ENCODE measurements at places on chromosomes 4 and X.

DNA sequence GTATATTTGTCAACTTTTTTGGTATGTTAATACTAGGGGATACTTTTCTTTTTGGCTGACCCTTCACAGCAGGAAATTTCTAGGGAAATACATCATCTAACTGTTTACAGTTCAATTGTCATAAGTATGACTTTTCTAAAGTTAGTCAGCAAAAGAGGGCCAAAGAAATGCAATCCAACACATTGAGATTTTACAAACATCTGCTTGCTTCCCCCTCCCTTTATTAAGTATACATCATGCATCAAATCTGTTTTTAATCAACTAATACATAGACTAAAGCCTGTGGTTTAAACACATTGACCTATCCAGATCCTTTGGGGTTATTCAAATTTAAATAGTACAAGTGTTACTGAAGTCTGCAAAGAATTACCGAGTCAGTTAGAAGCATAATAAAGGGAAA, 93.9 kb downstream of the MID1 start:
- DNase-seq = no peak

- DNase-seq = no peak
These were observed 47.8 kb downstream of the MAP7D3 start for GRCh38 chrX:136203438-136203837.

- DNase-seq = peak; percentile 2
These were observed 79.2 kb downstream of the MTMR1 start for GRCh38 chrX:150772150-150772970.

DNA sequence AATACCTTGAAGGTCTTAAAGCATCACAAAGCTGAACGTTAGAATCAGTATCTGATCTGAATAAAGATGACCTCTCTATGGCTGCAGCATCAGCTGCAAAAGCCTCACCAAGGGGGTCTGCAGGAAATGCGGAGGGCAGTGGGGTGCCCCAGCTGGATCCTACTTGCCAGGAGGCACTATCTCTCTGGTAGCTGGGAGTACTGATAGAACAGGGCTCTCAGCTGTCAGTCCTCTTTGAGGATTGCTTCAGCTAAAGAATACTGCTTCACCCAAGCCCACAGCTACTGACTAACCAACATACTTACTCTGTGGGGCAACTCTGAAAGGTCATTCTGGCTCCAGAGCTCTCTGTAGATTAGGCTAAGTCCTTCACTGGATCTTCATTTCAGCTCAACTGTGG, 112.5 kb upstream of the ZFP42 start:
- DNase-seq = no peak

DNA sequence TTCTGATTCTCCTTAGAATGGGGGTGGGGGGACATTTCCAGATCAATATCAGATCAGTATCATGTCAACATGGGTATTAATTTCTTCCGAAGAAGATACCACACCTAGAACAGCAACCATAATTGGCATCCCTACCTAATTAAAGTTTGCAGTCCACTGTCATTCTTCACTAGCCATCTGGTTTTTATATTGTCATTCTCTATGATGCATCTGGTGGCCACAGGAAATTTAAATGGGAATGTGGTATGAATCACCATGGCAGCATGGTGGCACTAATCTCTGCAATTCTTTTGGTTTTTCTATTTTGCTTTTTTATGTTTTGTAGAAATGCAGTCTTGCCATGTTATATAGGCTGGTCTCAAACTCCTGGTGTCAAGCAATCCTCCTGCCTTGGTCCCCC, 16.6 kb upstream of the UBE2D3 start:
- DNase-seq = no peak

DNA sequence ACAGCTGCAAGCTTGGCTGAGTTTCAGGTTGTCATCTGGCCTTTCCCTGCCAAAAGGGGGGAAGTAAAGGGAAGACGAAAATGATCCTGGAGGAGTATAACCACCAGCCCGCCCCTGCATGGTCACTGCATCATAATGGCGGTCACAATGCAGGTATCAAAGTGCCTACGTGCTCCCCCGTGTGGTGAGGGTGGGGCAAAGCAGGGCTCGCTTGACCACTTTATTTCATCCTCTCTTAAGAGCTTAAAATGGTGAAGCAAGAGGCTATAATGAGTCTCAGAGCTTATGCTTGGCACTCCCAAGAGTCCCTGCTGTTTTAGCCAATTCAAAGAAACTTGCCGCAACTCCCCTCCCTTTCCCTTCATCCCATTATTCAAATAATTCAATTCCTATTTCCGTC, 105.6 kb downstream of the APOOL start:
- DNase-seq = no peak

DNA sequence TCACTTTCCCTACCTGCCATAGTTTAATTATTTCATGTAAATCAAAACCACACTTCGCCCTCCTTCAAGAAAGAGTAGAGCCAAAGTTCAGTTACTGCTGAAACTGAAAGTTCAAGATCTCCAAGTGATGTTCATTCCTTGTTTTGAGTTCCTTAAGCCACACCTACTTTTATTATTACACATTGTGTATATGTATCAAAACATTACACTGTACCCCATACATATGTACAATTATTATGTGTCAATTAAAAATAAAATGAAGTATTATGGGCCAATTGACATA, 892.3 kb upstream of the NDST4 start:
- no peak for DNase-seq

DNA sequence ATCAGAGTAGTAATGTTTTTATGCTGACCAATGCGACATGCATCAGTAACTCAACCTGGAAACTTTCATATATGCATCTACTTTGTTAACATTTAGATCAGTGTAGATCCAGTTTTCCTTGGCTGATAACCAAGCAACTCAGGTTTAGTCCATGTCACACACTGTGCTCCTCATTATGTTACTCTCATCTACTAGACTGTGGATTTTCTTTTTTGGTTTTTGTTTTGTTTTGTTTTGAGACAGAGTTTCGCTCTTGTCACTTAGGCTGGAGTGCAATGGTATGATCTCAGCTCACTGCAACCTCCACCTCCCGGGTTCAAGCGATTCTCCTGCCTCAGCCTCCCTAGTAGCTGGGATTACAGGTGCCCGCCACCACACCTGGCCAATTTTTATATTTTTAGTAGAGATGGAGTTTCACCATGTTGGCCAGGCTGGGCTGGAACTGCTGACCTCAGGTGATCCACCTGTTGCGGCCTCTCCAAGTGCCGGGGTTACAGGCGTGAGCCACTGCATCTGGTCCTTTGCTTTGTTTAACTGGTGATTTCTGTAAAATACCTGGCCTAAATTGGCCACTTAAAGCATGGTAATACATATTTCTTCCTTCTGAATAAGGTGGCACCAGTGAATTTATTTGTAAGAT, 48.6 kb downstream of the SMARCAD1 start:
- no peak for DNase-seq

DNA sequence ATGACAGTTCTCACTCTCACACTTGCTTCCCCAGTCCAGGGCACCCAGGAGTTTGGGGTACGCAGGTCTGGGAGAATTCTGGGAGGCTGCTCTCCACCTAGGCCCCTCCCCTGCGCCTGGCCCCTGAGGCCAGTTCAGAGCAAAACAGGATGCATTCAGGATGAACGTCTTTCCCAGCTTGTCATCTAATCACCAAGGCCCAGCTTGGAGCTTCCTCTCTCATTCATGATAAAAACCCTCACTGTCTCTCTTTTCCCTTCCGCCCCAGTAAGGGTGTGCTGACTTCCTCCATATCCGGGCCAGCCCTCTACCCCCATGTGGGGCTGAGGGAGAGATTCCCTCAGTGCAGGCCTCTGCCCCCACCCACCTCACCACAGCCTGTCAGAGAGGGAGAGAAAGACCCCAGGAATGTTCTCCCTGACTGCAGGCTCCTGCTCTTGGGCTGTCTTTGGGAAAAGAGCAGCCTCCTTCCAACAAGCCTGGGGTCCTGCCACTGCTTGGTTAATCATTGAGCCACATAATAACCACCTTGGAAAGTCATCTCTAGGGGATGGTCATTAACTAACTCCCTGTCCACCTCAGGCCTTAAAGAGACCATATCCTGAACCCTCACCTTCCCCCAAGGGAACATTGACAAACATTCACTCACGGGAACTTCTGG, 50.1 kb downstream of the STARD8 start:
- no peak for DNase-seq

DNA sequence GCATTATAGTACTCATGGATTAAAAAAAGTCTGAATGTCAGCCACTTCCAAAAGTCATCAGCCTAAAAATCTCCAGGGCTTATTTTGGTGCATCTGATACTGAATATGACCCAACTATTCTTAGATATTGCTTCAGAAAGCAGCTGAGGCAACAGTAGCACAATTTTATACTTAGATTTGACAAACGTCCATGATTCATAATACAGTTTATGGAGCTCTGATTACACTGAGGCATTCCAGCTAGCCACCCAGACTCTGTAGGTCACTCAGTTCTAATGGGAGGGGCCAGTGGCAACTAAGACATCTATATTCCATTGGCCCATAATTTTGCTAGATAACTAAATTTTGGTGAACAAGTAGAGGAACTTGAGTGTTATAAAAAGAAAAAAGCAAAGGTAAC, 10.3 kb downstream of the SPATA4 start:
- DNase-seq = no peak

- DNase-seq = peak; percentile 48
These were observed 78.6 kb upstream of the STS start for GRCh38 chrX:7068939-7069367.

DNA sequence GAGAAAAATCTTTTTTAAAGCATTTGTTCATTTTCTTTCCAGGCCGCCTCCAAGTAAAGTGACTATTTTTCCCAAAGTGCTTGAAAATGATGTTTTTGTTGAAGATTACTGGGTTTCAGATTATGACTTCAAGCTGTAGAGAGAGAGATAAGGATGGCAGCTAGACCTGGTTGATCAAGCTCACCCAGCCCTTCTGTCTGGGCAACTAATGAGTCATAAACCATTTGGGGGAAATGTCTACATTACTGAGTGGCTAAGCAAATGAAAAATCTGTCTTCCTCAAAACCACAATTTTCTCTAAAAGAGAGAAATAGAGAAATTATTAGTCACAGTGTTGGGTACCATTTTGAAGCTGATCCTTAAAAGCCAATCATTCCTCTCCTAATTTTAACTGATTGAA, 355.4 kb upstream of the CPEB2 start:
- no peak for DNase-seq

GRCh38 chrX:80022363-80023031, 7.9 kb downstream of the TBX22 start:
- DNase-seq = no peak

DNA sequence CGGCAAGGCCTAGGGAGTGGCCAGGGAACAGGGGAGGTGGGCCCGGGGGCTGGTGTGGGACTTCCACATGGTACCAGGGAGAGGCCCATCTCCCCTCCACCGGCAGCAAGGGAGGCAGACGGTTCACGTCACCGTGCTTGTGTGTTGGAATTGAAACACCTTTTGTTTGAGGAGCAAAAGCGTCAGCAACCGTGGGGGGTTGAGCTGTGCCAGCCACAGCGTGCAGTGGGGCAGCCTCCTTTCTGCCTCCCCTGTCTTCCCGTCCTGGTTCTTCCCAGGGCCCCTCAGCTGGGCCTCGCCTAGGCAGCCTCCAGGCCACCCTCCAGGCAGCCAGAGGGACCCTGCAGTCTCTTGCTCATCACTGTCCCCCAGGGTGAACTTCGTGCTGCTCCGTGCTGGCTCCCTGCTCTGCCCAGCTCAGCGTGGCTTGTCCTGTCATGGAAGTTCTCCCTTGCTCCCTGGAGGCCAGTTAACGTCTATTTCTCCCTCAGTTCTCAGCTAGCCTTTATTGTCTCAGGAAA, 32.1 kb upstream of the HGFAC start:
- no peak for DNase-seq

GRCh38 chrX:63740382-63740781, 44.6 kb downstream of the ARHGEF9 start:
- DNase-seq = no peak

- no peak for DNase-seq
These were observed 72.6 kb downstream of the FAM53A start for GRCh38 chr4:1611501-1611870.

DNA sequence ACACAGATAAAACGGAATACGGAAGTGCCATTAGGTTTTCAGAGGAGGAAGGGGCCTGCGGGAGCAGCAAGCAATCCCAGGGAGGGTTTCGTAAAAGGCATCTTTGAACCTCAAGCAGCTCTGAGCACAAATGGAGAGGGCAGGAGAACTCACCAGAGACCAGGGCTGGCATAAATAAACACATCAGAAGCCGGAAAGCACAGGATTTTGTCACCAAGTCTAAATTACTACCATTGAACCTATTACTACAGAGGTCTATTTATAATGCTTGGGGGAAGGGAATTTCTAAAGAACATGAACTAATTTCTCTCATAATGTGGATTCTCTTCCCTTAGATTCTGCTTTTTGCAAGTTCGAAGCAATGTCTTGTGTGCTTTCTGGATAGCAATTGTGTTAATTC, 39.6 kb upstream of the MBTPS2 start:
- DNase-seq = no peak

- DNase-seq = no peak
These were observed 20.8 kb upstream of the LRBA start for GRCh38 chr4:151035911-151036310.

DNA sequence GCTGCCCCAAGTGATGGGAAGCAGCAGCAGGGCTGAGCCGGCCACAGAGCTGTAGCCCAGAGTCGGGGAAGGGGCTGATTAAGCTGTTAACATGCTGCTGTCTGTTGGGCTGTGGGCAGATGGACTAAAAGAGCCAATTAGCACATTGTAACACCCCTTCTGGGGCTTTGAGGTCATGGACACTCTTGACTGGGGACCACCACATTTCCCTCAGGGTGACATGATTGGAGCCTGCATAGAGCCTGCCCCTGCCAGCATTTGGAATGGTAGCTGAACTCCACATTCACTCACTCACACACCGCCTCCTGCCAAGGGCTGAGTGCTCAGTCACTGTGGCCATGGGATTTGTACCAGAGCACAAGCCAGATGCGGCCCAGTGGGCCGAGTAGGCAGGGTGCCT, 646.9 kb downstream of the FAT4 start:
- DNase-seq = no peak

GRCh38 chr4:1743551-1743950, 22.2 kb downstream of the TACC3 start:
- DNase-seq = no peak

DNA sequence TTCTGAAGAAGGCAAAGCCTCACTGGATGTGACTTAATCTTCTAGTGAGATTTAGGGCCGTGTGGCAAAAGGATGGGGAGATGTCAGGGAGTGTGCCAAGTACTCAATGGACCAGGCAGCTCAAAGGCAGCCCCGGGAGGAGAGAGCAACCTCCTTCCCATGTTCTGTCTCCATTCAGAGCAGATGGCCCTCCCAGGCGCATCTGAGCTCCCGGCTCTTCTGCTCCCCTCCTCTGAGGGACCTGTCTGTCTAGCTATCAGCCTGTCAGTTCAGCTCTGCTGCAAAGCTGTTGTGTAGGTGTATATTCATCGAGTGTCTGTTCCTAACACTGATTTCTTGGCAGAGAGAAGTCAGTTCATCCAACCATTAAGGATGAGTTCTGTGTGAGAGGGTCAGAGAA, 10.9 kb upstream of the PORCN start:
- no peak for DNase-seq

GRCh38 chr4:144223661-144224060, 83.1 kb upstream of the GYPA start:
- DNase-seq = no peak

GRCh38 chrX:103488794-103489193, 30.5 kb downstream of the RAB40A start:
- no peak for DNase-seq

- no peak for DNase-seq
These were observed 848 bp downstream of the RAB9A start for GRCh38 chrX:13689741-13690211.

GRCh38 chr4:48138936-48139335, 4.9 kb upstream of the TXK start:
- DNase-seq = no peak

- no peak for DNase-seq
These were observed 91.6 kb upstream of the BMP2K start for GRCh38 chr4:78684325-78685079.

GRCh38 chrX:132425744-132426318, 63.0 kb downstream of the MBNL3 start:
- DNase-seq = no peak
